ENCODE measurements at places on chromosomes 2 and 18.

DNA sequence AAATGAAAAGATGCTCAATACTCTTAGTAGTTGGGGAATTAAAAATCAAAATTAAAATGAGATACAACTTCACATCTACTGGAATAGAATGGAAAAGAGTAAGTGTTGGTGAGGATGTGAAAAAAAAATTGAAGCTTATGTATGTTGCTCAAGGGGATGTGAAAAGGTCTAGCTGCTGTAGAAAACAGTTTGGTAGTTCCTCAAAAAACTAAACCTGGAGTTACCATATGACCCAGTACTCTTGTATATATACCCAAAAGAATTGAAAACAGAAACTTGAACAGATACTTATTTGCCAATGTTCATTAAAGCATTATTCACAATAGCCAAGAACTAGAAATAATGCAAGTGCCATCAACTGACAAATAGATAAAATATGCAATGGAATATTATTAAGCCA lies 208.4 kb downstream of the FIGN start:
- DNase-seq = no peak

DNA sequence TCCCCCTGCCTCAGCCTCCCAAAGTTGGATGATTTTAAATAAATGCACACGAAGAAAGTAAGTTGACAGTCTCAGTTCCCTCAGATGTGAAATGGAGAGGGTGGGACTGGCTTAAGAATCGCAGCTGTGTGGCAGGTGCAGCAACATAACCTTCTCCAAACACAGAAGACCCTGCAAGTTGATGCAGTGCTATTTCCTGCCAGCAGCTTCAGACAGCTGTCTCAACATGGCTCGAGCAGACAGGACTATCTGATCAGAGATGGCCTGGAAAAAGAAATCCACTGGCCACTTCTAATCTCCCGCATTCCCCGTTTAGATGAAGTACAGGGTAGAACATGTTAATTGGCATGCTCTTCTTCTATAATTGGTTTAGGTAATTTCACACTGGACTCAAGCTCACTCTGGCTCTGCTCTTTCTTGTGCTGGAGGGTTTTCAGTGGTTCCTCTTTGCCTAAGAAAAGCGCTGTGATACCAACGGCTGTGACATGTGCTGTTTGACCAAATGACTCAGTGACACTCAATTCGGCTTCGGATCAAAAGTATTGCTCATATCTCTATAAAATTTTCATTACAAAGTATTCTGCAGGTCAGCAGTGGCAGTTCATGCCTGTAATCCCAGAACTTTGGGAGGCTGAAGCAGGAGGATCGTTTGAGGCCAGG lies 40.2 kb downstream of the MYOM1 start:
- DNase-seq = no peak

DNA sequence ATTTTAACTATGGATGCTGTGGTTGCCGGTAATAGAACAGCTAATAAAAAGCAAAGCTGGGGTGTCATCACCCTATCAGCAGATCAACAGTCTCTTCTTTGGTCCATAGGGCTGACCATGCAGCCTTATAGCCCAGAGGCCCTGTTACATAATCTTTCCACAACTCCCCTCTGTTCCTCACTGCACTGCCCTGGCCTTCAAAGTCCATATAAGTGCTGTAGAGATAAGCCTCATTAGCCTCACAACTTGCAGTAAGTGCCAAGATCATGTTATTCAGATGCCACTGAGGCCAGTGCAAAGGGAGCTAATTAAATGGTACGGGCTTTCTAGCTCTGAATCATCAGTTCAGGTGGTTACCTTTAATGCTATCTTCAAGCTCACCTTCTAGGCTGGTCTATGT lies 89.7 kb upstream of the CXCR4 start:
- no peak for DNase-seq

GRCh38 chr18:76972241-76972640 lies 149.9 kb downstream of the ZNF236 start:
- DNase-seq = no peak

GRCh38 chr2:215105607-215106354 lies 32.6 kb downstream of the ABCA12 start:
- no peak for DNase-seq

- DNase-seq = no peak
Measured at GRCh38 chr2:158994920-158995676, 26.7 kb downstream of the TANC1 start.

DNA sequence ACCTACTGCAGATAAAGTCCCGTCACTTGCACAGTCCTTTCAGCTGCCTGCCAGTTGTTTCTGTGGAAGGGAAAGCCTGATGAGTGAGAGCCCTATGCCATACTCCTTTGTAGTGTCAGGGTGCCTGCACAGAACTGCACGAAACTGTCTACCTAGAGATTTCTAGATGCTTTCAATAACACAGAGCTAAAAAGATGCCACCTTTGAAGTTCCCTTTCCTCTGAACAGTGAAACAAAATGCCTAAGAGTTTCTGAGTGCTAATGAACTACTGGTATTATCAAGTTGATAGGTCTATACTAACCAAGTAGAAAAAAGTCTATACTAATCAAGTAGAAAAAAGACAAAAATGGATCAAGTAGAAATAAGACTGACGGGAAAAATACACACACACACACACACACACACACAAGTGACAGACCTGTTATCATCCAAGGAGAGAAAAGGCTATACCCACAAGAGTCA lies 79.0 kb downstream of the TLK1 start:
- no peak for DNase-seq

DNA sequence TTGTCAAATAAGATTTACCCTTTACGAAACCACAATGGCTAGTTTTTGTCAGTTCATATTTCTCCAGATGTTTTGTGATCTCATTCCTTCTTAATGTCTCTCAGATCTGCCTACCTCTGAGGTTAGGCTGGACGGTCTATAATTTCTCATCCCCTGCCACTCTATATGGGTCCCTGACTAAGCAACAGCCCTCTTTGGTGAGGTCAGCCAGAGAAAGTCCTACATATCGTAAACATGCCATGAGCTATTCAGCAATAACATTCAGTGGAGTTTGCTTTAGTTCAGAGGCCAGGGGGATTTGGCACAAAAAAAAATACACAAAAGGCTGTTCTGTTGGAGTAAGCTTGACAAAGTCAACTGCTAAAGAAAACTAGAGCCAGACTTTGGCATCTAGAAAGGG lies 192.1 kb upstream of the NCKAP5 start:
- DNase-seq = no peak

DNA sequence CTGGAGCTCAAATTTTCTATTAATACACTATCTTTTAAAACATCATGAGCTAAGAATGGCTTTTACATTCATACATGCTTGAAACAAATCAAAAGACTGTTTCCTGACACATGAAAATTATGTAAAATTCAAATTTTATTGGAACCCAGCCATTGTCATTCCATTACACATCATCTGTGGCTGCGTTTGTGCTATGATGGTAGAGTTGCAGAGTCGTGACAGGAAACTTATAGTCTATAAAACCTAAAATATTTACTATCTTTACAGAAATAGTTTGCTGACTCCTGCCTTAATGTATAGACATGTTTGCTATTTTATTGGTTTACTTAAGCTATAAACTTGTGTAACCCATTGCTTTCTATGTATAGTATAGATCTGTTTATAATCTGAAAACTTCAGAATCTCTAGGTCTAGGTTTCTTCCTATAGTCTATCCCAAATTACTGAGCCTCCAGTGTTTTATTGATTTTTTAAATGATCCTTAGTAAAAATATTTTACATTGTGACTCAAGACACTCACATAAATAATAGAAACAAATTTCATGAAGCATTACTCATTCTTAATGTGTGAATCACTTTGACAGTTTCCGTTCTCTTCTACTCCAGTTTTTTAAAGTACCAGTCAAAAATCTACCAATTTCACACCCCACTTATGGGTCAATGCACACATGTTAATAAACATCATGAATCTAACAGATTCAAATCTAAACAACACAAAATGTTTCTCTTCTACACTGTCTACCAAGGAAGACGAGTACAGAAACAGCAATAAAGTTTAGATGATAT lies 26.4 kb upstream of the MRPL19 start:
- DNase-seq = no peak

DNA sequence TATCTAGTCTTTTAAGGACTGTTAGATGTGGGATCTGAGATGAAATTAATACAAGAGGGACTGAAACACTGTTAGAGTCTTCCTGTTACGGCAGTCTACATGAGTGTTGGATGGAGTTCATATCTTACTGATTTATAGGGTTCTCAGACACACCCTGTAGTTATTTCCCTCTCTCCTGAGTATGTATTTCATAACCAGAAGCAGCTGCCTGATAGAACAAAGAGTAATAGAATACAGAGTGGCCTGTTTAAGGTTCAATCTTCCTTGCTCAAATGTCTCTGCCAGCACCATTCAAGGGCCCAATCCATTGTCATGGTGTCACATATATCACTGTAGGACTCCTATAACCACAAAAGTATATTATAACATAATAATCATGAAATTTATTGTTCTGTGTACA lies 1229.1 kb upstream of the ACVR2A start:
- DNase-seq = peak; percentile 84

DNA sequence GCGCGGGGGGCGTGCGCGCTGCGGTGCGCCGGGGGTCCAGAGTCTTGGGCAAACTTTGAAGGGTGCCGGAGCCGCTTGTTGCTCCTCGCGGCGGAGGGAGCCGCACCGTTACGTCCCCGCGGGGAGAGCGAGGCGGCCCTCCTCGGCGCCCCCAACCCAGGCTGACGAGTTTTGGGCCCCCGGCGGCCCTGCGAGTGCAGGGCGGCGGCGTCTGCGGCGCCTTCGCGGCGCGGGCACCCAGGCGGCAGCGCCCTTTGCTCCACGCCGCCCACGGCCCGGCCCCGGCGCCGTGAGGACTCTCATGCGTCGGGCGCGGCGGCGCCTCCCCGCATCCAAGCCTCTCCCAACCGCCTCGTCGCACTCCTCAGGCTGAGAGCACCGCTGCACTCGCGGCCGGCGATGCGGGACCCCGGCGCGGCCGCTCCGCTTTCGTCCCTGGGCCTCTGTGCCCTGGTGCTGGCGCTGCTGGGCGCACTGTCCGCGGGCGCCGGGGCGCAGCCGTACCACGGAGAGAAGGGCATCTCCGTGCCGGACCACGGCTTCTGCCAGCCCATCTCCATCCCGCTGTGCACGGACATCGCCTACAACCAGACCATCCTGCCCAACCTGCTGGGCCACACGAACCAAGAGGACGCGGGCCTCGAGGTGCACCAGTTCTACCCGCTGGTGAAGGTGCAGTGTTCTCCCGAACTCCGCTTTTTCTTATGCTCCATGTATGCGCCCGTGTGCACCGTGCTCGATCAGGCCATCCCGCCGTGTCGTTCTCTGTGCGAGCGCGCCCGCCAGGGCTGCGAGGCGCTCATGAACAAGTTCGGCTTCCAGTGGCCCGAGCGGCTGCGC lies 814 bp downstream of the FZD7 start:
- DNase-seq = no peak

DNA sequence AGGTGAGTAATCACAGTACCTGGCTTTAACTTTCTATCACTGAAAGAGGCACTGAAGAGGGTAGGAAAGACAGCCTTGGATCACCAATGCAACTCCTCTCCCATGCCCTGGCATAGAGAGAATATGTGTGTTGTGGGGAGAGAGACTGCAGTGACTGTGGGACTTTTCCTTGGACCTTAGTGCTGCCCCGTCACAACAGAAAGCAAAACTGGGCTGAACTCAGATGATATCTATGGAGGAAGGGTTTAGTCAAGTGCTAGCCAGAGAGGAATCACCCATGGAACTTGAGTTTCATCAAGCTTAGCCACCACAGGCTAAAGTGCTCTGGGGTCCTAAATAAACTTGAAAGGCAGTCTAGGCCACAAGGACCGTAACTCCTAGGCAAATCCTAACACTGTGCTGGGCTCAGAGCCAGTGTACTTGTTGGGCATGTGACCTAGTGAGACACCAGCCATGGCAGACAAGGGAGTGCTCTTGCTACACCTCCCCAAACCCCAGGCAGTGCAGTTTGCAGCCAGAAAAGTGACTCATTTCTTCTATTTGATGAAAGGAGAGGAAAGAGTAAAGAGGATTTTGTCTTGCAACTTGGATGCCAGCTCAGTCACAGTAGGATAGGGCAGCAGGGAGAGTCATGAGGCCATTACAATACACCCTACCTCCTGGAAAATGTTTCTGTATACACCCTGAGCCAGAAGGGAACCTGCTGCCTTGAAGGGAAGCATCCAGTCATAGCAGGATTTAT lies 105.8 kb upstream of the SPOPL start:
- DNase-seq = no peak

DNA sequence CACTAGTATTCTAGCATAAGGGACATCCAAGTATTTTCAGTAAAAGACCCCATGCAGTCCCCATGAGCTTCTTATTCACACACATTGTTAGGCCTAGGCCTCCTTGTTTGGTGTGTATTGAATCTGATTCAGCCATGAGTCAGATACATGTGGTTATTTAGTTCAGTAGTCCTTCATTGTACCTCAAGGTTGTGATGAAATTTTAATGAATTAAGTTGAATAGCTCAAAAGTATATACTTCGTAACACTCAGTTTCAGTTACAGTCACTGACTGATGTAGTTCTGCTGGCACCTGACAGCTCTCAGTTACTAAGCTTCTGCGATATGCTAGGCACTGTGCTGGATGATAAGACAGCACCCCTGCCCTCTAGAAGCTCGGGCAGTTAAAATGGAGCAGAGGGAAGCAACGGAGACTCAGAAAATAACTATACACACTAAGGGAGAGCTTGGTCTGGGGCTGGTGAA lies 86.4 kb downstream of the XRCC5 start:
- DNase-seq = no peak

GRCh38 chr2:32095671-32096070 lies 32.3 kb downstream of the SPAST start:
- no peak for DNase-seq

- no peak for DNase-seq
Measured at GRCh38 chr2:196046123-196046917, 22.3 kb downstream of the DNAH7 start.

DNA sequence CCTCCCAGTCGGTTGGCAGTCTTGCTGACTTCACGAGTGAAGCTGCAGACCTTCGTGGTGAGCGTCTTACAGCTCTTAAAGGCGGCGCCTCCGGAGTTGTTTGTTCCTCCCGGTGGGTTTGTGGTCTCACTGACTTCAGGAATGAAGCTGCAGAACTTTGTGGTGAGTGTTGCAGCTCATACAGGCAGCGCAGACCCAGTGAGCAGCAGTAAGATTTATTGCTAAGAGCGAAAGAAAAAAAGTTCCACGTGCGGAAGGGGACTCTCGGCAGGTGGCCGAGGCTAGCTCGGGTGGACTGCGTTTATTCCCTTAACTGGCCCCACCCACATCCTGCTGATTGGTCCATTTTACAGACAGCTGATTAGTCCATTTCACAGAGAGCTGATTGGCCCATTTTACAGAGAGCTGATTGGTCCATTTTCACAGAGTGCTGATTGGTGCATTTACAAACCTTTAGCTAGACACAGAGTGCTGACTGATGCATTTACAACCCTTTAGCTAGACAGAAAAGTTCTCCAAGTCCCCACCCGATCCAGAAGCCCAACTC lies 240.3 kb downstream of the LRATD1 start:
- no peak for DNase-seq

- DNase-seq = no peak
Measured at GRCh38 chr2:128986867-128987268, 668.2 kb upstream of the HS6ST1 start.

- no peak for DNase-seq
Measured at GRCh38 chr2:115414466-115414865, 972.0 kb downstream of the DPP10 start.

All from NCI-H1436 treated with DMSO at 0.1 percent for 48 hours (cell line).